AG20443 (cell line): ENCODE measurements at places on chromosomes 7 and 10.

DNA sequence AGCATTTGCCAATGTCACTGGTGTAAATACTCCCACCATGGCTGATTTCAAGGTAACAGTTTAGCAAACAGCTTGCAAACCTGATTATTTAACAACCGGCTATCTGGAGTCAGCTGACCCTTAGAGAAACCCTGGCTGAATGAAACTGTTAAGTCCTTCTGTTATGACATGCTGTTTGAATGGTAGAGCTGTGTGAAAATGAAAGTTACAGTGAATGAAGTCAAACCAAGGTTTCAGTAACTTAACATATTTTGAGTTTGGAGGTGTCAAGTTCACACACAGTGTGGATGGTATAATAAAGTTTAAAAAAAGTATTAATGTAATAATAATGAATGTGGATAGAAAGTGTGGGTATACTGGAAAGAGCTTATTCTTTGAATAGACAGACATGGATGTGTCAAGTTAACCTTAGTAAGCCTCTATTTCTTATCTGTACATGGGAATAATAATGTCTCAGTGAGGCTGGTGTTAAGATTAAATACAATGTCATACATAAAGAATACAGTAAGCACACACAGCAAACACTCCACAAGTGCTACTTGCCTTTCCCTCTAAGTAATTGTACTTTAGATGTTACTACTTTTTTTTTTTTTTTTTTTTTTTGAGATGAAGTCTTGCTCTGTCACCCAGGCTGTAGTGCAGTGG is 150.4 kb downstream of the TAX1BP1 start:
- no peak for DNase-seq

DNA sequence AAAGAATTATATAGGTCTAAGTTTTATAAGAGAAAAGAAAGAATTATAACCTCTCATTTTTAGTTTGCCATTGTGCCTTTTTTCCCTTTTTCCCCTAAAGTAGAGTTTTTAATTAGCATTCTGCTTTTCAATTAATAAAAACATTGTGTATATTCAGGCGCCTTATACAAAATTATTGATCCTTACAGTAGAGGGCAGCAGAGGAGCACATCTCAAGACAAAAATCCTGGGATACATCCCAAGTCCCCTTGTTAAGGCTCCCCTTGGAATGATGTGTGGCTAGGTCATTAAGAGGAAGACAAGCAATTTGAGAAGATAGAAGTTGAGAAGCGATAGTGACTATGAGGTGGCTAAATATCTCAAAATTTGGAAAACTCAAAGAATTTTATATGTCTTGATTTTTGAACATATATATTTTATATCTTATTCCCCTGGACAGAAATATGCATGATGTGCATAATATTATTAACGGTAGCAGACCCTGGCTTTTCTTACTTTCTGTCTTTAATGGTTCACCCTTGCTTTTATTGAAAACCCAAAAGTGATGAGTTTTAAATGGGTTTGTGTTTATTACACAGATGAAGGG is 19.1 kb upstream of the TPK1 start:
- DNase-seq = peak; percentile 38

GRCh38 chr10:58734664-58735063 is 222.0 kb downstream of the BICC1 start:
- DNase-seq = no peak

GRCh38 chr7:150621376-150621775 is 10.8 kb downstream of the GIMAP6 start:
- no peak for DNase-seq

GRCh38 chr7:18895456-18895855 is 222.0 kb downstream of the TWIST1 start:
- DNase-seq = peak; percentile 18

GRCh38 chr10:102268375-102268888 is 23.1 kb downstream of the GBF1 start:
- peak; percentile 17 for DNase-seq

DNA sequence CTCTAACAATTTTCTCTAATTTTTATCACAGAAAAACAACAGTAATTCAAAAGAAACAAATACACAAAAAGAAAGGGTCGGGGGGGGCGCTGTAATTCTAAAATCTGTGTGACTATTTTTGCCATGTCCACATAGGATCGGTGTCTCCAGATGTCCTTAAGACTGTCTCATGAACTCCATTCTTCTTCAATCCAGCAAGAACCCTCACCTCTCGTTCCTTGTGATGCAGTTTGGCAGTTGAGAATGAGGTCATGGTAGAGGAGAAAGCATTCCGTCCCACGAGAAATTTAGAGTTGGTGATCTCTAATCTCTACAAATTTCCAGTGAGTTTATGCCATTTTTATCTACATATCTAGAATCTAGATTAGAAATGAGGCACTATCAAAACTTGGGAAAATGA is 394.7 kb downstream of the TFEC start:
- peak; percentile 13 for DNase-seq

- no peak for DNase-seq
Measured at GRCh38 chr7:5670183-5670935, 111.1 kb downstream of the RNF216 start.

DNA sequence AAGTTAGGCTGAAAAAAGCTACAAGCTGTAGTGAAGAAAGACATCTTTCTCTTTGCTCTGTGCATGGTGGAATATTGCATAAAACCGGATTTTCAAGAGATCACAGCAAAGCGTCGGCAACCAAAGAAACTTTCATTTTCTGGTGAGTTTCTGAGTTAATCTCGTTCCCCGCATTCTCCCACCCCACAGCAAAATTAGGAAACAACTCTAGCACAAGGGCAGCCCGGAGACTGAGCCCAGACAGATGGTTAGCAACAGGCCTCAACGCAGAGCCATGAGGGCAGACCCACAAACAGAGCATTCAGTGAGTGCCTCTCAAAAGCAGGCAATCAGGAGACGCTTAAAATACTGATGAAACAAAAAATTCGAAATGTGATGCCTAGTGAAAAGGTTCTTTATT is 396.1 kb upstream of the KLF6 start:
- DNase-seq = peak; percentile 47

DNA sequence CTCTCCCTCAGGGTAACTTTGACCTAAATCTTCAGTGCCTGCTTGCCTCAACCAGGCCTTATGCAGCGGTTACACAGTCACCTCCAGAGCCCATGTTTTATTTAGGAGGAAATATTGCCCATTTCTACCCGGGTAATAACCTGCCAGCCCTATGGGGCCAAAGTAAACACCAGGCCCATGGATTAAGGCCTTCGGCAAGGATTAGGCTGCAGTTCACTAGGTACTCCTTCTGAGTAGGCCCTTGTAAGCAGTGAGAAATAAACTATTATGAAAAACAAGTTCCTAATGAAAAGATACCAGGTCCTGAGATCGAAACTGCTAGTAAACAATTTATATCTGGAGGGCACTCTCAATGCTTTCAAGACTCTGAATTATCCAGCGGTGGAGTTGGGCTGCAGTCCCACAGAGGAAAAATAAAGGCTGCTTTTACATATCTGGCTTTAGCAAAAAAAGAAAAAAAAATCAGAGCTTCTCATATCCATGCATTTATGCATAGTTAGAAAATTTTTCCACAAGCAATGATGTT is 3.7 kb upstream of the HOXA10 start:
- no peak for DNase-seq

DNA sequence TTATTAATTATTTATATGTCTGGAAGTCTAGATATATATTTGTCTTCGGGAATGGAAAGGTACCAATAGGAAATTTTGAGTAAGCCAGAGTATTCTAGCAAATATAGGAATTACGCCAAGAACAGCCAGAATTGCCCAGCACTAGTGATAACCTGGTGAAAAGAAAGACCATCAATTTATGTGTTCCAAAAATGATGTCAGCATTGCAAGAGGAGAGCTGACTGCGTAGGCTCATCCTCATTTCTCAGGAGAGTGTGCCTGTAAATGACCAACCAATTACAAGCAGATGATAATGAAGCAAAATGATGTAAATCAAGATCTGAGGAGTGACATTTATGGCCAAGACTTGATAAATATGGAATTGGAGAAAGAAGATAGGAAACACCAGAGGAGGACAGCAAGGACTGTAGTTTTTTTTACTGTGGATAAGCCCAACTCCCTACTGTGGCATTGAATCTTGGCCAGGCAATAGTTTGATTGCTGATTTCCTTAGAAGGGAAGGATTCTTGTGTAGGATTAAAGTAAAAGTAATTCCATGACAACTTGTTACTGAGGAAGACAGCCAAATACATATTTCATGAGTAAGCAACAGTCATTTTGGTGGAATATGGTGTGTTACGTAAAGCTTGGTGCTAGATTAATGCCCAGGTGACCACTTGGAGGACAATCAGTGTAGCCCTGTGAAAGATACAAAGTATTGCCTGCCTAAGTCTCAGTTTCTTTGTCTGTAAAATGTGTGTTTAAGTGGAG is 590.8 kb downstream of the AUTS2 start:
- peak; percentile 19 for DNase-seq

- DNase-seq = no peak
Measured at GRCh38 chr7:68038621-68039314, 1042.1 kb downstream of the TYW1 start.

DNA sequence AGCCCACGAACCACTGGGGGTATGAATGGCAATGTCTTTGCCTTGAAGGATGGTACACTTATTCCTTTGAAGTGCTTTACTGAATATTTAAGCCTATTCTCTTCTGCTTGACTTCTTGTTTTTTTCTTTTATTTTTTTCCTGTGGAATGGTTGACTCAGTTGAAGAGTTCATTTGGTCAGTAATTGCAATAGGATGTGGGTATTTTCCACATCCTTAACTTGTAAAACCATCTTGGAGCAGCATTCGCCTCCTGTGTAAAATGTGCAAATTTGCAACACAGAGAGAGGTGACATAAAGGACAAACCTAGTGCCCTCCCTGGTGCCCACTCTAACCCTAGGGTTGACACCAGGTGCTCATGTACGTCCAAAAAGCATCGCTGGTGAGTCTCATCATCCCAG is 347.0 kb downstream of the GATA3 start:
- no peak for DNase-seq

- DNase-seq = no peak
Measured at GRCh38 chr10:28839600-28840007, 162.3 kb downstream of the BAMBI start.

GRCh38 chr7:158007697-158008257 is 579.8 kb downstream of the PTPRN2 start:
- DNase-seq = no peak

DNA sequence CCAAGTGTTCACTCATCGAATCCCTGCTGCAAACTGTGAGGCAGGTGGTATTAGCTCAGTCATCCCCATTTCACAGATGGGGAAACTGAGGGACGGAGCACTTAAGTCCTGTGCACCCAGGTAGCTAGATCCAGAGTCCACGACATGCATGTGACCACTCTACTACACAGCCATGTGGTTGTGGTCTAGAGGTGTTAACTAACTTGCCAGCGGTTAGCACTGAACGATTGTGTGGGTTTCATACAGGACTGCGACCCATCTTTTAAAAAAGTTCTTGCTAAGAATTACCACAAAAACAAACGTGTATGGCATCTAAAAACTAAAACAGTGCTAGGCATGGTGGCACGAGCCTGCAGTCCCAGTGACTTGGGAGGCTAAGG is 16.1 kb upstream of the ABCC2 start:
- no peak for DNase-seq

GRCh38 chr7:585229-585711 is 65.6 kb upstream of the PDGFA start:
- DNase-seq = no peak

- peak; percentile 78 for DNase-seq
Measured at GRCh38 chr10:101050208-101051069, 11.3 kb upstream of the KAZALD1 start.

DNA sequence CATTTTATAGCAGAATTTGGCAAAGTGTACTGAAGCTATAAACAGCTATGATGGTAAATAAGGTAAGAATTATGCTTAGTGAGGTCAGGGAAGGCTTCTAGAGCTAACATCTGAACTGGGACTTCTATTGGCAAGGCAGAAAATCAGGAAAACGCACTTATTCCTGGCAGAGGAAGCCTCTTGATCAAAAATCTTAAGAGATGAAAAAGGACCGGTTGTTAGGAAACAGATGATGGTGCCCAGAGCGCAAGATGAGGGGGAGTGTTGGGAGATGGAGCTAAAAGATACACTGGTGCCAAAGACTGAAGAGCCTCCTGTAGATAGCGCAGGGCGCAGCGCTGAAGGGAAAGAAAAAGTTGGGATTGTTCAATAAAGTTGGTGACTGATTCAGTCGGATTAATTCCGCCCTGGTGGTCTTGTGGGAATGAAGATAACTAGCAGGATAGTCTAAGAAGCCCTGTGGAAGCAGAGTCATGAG is 550 bp upstream of the CALU start:
- no peak for DNase-seq

GRCh38 chr7:135929722-135930141 is 47.4 kb downstream of the MTPN start:
- DNase-seq = no peak

DNA sequence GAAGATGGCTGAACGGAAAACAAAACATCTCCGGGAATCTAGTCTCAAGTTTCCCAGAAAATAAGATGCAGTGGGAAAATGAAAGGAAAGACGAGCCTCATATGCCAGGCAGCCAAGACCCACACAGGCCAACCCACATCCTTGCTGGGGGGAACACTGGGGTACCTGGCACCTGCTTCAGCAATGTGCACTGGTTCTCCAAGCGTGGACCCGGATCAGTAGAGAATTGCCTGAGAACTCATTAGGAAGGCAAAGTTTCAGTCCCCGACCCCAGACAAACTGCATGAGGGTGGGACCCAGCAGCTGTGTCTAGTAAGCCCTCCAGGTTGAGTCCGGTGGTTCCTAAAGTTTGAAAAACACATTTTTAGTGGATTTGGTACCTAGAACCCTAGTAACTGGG is 18.4 kb downstream of the FAM53B start:
- DNase-seq = no peak

GRCh38 chr10:33660329-33660728 is 325.9 kb upstream of the NRP1 start:
- no peak for DNase-seq

GRCh38 chr10:44395396-44395795 is 10.5 kb upstream of the CXCL12 start:
- no peak for DNase-seq

DNA sequence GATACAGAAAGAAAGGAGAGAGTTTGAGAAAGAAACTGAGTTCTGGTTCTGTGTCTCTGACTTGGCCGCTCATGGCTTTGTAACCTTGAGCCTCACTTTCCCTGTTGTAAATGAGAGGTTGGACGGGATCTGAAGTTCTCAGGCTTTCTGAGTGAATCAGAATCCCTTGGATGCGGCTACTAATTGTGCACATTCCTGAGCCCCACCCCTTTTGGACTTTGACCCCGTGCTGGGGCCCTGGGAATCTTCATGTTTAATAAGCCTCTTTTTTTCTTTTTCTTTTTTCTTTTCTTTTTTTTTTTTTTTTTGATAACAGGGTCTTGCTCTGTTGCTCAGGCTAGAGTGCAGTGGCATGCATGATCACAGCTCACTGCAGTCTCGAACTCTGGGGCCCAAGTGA is 26.9 kb downstream of the SLC25A28 start:
- peak; percentile 22 for DNase-seq

GRCh38 chr10:50346942-50347341 is 95.6 kb upstream of the ASAH2 start:
- no peak for DNase-seq

DNA sequence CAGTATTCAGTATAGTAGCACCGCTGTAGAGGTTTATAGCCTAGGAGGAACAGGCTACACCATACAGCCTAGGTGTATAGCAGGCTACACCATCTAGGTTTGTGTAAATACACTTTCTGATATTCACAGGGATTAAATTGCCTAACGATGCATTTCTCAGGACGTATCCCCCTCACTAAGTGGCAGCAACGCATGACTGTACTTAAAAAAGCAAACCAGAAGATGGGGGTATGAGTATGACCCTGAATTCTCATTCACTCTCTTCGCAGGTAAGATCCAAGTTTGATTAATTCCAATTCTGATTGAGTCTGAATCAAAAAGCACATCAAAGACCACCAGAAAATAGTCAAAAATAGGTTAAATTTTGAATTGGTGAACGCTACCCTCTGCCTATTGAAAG is 972 bp downstream of the ORC5 start:
- no peak for DNase-seq
